Fibroblast of the aortic adventitia (primary cell): ENCODE measurements at places on chromosomes 13 and 19.
A peak's percentile ranks its signal among the peaks of the same experiment; 100 is the strongest.

DNA sequence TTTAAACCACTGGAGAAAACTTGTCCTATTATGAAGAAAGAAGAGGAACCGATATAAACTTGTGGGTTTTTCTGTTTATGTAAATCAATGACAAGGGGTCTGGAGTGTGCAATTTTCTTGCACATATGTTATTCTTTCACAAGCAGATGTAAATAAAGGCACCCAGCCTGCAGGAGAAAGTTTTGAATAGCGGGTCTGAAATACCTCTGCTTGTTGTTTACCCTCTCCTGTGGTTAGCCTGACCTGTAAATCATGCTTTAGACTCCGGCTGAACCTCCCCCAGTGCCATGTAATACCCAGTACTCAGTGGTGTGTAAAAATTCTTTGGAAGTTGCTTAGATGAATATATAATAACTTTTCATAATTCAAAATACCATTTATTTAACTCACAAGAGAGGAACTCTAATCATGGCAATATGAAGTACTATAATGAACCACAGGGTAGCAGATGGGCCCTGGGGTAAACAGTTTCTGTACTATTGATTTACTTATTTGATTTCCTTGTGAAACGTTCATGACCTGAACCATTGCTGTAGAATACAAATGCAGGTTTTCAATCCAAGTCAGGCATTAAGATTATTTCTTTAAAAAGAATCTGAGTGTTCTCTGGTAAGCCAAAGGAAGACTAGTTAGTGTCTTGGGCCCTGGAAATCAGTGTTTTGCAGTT, 245.1 kb downstream of the LMO7 start:
- DNase-seq, result no peak

- peak; percentile 82 for DNase-seq
Measured at GRCh38 chr19:1261798-1262622, 7.1 kb upstream of the CIRBP start.

GRCh38 chr13:106117035-106117434, 418.4 kb downstream of the EFNB2 start:
- no peak for DNase-seq

- no peak for DNase-seq
Measured at GRCh38 chr19:56838024-56838908, 2.3 kb downstream of the PEG3 start.

DNA sequence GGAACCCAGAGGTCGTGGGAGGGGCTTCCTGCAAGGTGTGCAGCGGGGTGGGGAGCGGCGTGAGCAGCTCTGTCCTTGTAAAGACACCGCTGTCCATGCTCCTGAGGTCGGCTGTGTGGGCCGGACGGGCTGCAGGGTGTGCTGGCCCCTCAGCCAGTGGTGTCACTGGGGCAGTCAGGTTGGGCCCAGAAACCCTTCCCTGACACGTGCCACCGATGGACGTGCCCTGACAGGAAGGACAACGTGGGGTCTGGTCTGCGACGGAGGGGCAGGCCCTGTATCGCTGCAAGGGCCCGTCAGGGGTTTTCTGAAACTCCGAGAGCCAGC, 4.2 kb upstream of the RPS15 start:
- no peak for DNase-seq

DNA sequence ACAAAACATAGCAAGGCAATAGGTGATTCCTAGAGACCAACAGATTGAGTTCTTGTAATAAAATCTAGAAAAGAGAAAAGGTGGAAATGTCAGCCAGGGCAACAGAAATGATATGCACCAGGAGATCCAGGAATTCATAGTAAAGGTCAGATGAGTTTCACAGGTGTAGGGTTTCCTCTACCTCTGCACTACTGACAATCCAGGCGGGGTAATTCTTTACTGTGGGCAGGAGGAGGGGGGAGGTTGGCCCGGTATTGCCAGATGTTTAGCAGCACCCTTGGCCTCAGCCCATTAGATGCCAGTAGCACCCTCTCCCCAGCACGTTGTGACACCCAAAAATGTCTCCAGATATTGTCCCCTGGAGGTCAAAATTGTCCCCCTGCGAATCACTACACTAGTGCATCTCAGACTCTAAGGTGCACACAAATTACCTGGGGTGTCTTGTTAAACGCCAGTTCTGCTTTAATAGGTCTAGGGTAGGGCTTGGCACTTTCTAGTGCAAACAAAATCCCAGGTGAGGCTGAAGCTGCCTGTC, 3.5 kb upstream of the UBAC2 start:
- no peak for DNase-seq

- DNase-seq, result no peak
Measured at GRCh38 chr19:35449359-35450043, 1.4 kb downstream of the FFAR2 start.

DNA sequence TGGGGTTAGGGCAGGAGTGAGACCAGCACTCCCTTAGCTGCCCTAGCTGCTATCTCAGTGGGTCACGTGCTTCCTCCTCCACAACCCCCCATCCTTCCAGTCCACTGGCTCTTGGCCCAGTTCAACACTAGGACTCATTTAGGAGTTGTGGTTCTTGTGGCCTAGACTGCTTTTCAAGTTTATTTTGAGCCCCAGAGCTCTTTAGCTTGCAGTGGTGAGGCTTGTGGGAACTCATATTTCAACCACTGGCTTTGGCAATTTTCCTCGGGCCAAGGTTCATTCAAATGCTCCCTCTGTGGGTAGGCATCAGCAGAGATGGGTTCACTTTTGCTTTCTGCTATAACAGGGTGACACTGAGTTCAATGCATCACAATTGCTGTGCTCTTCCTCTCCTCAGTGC, 436.2 kb upstream of the SLITRK5 start:
- DNase-seq, result no peak

- DNase-seq, result no peak
Measured at GRCh38 chr13:42994878-42995277, 2.8 kb upstream of the EPSTI1 start.

- DNase-seq, result no peak
Measured at GRCh38 chr19:5104871-5105351, 136.0 kb downstream of the KDM4B start.

GRCh38 chr13:113121183-113121927, 1.2 kb upstream of the F10 start:
- no peak for DNase-seq

DNA sequence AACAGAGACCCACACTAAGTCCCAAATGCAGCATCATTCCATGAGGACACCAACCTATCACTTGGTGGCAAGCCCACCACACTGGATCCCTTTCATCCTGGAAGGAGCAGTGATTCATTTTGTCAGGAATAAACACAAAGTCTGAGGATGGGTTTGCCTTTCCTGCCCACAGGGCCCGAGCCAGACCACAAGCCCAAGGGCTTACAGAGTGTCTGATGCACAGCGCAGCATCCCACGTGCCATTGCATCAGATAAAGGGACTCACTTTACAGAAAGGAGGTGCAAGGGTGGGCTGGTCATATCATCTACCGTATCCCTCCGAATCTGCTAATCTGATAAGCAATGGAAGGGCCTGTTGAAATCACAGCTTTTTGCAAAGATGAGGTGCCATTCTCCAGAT, 12.2 kb upstream of the KCTD15 start:
- DNase-seq, result no peak

DNA sequence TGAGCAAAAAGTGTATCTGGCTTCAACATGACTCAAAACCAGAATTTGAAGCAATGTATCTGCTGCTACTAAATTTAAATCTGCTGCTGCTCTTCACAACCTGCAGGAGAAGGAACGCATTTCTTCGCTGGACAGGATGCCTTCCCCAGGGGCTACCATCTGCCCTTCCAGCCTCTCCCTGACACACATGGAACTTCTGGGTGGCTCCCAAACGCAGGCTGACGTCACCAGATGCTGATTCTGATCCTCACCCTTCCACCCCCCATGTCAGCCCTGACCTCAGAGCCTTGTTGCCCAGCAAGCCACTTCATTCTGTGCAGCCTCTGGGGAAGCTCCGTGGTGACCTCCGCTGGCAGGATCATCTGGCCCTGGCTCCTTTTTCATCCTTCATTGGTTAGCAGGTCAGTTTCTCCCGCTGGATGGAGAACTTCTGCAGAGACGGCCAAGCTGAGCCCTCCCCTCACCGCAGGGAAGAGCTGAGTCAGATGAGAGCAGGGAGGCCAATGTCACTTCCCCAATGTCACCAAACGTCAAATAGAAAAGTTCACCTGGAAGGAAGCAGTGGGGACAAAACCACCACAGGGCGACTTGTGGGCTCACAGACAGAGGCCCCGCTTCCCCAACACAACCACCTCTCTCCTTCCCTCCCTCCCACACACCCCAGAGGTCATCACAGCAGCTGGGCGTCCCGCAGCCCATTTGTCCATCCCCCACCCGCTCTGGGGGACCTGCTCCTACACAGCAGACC, 14.0 kb upstream of the RAB20 start:
- DNase-seq, result peak; percentile 58

GRCh38 chr13:113258321-113259054, 38.6 kb upstream of the LAMP1 start:
- DNase-seq, result no peak

GRCh38 chr13:99355267-99356011, 48.2 kb upstream of the GPR183 start:
- DNase-seq, result no peak

DNA sequence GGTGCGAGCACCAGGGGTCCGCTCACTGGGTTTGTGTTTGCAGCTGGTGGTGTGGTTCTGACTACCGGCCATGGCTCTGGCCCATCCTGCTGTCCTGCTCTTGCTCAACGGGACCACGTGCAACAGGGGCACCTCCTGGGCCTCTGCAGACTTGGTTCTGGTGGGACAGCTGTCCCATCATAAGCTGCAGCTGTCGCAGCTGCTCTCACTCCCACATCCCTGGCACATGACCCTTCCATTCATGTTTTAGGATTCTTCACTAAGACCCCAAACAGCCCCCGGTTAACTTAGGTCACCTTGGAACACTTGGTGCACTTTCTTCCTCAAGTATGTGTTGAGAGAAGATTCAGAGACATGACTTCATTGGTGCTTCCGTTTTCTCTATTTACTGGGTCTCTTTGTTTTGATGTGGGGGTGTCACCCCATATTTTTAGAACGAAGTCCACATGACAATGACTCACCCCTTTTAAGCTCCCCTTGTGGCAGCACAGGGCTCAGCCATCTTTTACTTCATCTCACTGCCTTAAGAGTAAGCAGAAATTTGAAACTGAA, 68.4 kb upstream of the ARHGEF7 start:
- DNase-seq, result peak; percentile 31

DNA sequence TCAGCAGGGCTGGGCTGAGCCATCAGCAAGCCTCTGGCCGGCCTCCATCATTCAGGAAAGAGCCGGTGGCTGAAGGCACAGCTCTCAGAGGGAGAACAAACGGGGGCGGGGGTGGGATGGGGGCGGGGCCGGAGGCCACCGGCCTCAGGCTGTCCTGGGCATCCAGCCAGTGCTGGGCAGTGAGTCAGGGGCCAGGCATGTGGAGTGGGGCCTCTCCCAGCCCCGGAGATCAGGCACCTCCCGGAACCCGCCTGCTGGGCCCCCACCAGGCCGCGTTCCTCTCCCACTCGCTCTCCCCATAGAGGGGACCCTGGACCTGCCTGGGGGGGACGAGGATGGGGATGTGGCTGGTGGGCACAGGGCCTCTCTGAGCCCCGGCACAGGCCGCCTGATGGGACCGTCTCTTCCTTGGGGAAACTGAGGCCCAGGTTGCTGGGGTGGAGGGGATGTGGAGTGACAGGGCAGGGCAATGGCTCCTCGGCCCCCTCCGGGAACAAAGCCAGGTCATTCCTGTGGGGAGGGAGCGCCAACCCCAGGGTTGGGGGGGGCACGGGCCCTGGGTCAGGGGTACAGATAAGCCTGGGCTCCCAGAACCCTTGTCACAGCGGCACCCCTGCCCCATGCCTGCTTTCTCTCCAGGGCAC, 12.9 kb downstream of the SPC24 start:
- peak; percentile 96 for DNase-seq

DNA sequence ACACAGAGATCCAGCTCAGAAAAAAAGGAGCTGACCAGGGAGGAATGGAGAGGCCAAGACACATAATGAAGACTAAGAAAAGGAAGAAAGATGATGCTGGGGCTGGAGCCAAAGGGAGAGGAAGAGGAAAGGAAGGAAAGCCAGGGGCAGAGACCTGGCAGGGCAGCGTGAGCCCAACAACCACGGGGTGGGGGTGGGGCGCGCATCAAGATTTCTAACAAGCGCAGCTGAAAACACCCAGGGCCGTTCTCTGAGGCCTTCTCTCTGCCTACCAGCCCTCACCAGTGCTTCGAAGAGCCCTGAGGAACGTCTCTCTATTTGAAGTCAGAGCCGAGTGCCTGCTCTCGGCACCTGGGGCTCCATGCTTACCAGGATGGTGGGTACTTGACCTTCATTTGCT, 23.6 kb upstream of the POU2F2 start:
- no peak for DNase-seq

- DNase-seq, result no peak
Measured at GRCh38 chr13:64459778-64460177, 2770.4 kb downstream of the PCDH9 start.

- no peak for DNase-seq
Measured at GRCh38 chr13:79405501-79405830, 589 bp downstream of the RBM26 start.

DNA sequence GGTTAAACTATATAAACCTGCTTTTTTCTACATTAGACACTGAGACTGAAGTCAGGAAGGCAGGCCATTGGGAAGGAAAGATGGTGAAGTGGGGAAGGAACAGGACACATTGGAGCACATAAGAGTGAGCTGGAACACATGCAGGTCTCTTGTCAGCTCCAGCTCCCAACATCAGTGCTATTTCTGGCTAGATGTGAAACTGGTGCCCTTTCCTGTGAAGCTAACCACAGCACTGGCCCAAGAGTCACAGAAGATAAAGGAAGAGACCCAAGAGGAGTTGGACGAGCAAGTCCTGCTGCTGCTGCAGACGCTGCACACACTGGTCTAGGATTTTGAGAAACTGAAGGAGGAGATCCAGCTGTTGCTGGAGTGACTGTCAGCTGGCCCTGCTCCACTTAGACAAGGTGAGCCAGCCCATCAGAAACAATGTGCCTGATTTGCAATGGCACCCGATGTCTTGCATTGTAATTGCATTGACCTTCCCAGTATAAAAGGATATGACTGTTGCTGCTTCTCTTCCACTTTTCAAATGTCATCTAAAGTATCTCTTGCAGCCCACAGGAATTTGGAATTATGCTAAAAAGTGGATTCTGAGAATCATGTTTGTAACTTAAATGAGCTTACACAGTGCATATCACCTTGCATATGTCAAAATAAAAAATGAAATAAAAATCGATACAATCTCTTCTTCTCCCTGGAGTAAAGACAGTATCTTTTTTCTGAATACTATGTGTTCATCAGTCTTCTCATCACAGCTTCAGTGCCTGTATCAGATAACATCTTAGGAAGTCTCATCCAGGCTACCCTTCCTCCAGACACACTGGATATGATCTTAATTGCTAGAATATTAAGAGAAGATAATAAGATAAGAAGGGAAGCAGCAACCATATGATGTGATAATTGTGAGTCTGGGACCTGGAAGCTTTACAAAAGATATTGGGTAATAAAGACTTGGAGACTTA, 230.7 kb upstream of the SPRY2 start:
- DNase-seq, result no peak

GRCh38 chr13:107035778-107036177, 467.8 kb upstream of the ARGLU1 start:
- DNase-seq, result peak; percentile 3

GRCh38 chr19:13959962-13960862, 7.9 kb downstream of the DCAF15 start:
- no peak for DNase-seq

- no peak for DNase-seq
Measured at GRCh38 chr13:102771298-102772041, 2.1 kb downstream of the TEX30 start.
